Ascending aorta (tissue), 2 donors: ENCODE measurements at places on chromosomes 11 and 22.

DNA sequence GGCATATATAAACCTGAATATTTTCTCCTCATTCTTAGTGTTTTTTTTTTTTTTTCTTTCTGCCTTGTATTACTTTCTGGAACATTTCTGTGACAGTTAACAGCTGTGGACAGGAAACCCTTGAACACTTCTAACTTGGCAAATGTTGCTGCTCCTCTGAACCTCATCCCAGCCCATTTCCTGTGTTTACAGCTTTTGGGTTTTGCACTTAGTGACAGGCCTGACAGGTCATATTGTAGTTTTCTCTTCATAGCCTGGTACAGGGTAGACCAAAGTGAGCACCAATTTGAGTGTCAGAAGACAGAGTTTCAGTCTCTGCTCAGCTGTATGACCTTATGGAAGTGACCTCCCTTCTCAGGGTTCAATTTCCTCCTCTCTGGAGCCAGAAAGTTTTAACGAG, 91.6 kb downstream of the STIM1 start:
- DNase-seq = no peak
- peak overlapping the region; percentile 85 for H3K27ac ChIP-seq
- no peak overlapping the region for H3K4me3 ChIP-seq

DNA sequence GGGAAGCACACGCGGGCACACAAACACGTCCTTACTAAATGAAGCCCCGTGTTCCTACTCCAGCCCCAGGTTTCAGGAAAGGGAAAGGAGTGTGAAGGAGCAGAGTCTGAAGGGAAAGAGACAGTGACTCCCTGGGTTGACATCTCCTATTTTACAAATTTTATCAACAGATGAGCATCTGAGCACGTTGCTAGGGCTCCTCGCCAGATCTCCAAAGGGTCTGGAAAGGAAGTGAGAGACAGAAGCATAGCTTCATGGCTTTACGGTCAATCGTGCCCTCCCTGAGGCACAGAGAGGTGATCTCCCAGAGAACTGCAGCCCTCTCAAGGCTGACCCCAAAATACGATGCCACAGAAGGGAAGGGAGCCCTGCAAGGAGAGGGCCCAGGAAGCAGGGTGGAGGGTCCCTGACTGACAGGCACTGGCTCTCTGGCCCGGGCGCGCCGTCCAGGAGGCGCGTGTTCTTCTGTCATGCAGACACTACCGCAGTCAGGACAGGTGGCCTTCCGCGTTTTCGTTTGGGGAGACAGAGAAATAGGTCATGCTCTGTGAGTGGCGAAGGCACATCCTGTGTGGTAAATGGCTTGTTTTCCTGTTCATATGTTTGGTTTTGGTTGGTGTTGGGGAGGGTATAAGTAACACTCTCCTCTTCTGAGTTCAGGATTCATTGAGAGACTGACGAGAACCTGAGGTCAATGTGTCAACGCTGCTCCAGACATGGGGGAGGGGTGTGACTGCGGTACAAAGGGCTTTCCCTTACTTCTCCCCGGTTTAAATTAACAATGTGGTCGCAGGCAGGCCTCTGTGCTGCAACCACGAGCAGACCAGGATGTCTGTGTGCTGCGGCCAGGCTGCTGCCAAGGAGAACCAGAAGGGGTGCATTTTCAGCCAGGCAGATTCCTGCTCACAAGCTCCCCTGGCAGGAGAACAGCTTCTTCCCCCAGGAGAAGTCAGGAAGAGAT, 813.3 kb downstream of the OPCML start:
- H3K27ac ChIP-seq = no peak overlapping the region
- no peak overlapping the region for H3K4me3 ChIP-seq
- no peak for DNase-seq
- no peaks in the 10 kb centered on the region for H3K27me3 ChIP-seq

DNA sequence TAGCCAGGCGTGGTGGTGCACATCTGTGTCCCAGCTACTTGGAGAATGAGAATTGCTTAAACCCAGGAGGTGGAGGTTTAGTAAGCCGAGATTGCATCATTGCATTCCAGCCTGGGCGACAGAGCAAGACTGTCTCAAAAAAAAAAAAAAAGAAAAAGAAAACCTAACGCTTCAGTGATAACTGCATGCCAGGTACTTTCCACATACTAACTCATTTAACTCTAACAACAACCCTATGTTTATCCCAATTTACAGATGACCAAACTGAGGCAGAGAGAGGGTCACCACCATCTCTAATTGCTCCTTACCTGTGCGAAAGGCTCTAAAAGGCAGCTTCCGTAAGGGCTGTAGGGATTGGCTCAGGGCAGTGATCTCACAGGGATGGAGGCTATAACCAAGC, 11.6 kb downstream of the PISD start:
- H3K4me1 ChIP-seq = no peaks in the 10 kb centered on the region
- no peak overlapping the region for H3K27ac ChIP-seq
- DNase-seq = no peak

- no peaks in the 10 kb centered on the region for H3K27me3 ChIP-seq
- DNase-seq = peak; percentile 44
- no peak overlapping the region for H3K4me3 ChIP-seq
- H3K27ac ChIP-seq = peak overlapping the region; percentile 86
- H3K4me1 ChIP-seq = peaks cover 11% of the 10 kb centered on the region
Observed at GRCh38 chr11:130477586-130478203, 29.2 kb downstream of the ADAMTS15 start.

- H3K4me1 ChIP-seq = peaks cover 8% of the 10 kb centered on the region
- no peaks in the 10 kb centered on the region for H3K36me3 ChIP-seq
Observed at GRCh38 chr22:42300259-42301076, 30.0 kb upstream of the TCF20 start.

DNA sequence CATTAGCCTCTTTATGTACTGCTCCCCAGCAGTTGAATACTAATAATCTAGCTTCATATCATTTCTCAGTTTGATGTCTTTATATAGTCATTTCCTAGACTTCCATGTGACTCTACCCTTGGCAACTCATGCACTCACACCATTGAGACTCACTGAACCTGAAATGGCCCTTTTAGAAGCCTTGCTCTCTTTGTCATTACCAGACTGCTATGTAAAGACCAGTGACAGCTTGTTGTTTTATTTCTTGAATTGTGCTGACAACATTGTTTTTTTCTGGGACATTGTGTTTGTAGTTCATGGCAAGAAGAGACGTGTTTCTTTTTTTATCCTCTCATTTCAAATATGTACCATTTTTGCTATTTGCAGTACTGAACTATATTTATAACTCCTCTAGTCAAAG, 256.5 kb downstream of the CNTN5 start:
- no peaks in the 10 kb centered on the region for H3K36me3 ChIP-seq
- no peaks in the 10 kb centered on the region for H3K27me3 ChIP-seq
- no peak for DNase-seq
- no peaks in the 10 kb centered on the region for H3K4me1 ChIP-seq
- H3K27ac ChIP-seq = no peak overlapping the region
- H3K4me3 ChIP-seq = no peak overlapping the region

- peaks cover 4% of the 10 kb centered on the region for H3K4me1 ChIP-seq
- no peaks in the 10 kb centered on the region for H3K27me3 ChIP-seq
- H3K4me3 ChIP-seq = no peak overlapping the region
- no peak for DNase-seq
- peaks cover 37% of the 10 kb centered on the region for H3K36me3 ChIP-seq
Observed at GRCh38 chr11:20120134-20120925, 39.9 kb downstream of the DBX1 start.

- H3K27ac ChIP-seq = no peak overlapping the region
- no peaks in the 10 kb centered on the region for H3K36me3 ChIP-seq
- no peaks in the 10 kb centered on the region for H3K4me1 ChIP-seq
- no peak overlapping the region for H3K4me3 ChIP-seq
- DNase-seq = no peak
Observed at GRCh38 chr22:46936378-46936903, 174.0 kb downstream of the TBC1D22A start.

DNA sequence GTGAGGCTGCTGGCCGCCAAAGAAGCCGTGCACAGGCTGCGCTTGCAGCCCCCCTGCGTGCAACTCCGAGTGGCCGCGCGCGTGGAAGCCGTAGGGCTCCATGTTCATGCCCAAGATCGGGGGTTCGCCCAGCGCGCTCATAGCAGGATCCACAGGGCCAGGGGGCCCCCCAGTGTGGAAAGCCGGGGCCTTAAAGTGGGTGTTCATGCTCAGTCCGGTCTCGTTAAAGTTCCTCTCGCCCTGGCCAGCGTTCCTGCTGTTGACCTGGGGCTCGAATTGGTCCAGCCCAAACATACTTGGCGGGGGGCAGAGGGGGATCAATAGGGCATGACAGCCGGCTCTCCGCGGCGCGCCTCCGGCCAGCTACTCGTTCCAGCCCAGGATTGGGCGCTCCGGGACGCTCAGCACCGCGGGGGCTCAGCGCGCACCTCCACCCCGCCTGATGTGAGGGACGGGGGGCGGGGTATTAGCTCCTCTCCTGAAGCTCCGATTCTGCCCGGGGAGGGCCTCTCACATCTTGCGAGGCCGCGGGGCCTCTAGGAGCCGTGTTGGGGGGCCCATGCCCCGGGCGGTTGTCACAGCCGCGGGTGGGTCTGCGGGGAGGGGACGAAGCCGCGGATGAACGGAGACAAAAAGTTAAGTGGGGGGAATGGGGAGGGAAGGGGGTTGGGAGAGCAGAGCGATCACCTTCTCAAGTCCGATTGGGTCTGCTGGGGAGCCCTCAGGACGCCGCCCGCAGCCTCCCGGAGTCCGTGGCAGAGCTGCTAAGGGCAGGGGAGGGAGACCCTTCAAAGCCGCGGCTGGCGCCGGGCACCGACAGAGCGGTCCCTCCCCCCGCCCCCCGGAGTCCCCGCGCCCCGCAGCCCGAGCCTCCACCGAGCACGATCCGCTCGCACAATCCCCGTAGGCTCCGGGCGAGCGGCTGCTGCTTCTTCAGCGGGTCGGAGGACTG, 1.0 kb downstream of the MN1 start:
- no peaks in the 10 kb centered on the region for H3K36me3 ChIP-seq
- DNase-seq = no peak
- H3K4me3 ChIP-seq = peak overlapping the region; percentile 79
- peak overlapping the region; percentile 96 for H3K27ac ChIP-seq
- H3K4me1 ChIP-seq = peaks cover 2% of the 10 kb centered on the region

DNA sequence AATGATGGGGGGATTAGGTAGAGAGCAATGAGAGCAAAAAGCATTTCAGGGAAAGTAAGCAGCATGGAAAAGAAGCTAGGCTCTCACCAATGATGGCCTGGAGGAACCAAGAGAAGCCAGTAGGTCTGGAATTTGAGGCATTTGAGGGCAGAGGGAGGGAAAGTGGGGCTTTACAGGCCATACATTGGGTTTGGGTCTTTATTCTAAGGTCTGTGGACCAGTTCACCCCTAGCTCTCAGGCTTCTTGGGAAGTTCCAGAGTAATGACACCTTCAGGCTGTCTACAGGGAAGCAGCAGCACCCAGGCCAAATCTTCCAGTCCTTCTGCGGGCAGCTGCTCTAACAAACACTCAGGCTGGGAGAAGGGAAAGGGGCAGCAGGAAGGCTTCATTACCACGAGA, 29.4 kb downstream of the ARFGAP2 start:
- no peaks in the 10 kb centered on the region for H3K36me3 ChIP-seq
- DNase-seq = no peak
- H3K4me1 ChIP-seq = no peaks in the 10 kb centered on the region
- no peaks in the 10 kb centered on the region for H3K27me3 ChIP-seq
- H3K27ac ChIP-seq = no peak overlapping the region
- no peak overlapping the region for H3K4me3 ChIP-seq

- H3K36me3 ChIP-seq = peaks cover 55% of the 10 kb centered on the region
- no peaks in the 10 kb centered on the region for H3K4me1 ChIP-seq
- H3K27ac ChIP-seq = no peak overlapping the region
- DNase-seq = no peak
Observed at GRCh38 chr11:65595131-65595530, 469 bp downstream of the KCNK7 start.

DNA sequence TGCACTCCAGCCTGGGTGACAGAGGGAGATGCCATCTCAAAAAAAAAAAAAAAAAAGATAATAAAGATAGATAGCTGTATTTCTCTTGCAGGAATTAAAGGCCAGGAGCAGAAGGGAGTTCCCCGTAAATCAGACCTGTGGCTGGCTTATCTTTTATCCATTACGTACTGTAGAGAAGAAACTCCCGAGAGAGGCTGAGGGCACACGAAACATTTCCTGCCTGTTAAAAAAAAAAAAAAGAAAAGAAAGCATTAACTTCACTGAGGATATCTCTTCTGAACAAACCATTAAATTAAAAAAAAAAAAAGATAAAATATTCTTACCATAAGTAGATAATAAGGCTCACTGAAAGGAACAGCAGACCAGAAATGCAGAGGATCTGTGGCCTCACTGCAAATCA, 22.5 kb downstream of the P4HA3 start:
- no peaks in the 10 kb centered on the region for H3K36me3 ChIP-seq
- H3K4me1 ChIP-seq = peaks cover 9% of the 10 kb centered on the region
- no peak overlapping the region for H3K27ac ChIP-seq
- H3K4me3 ChIP-seq = no peak overlapping the region
- no peak for DNase-seq
- no peaks in the 10 kb centered on the region for H3K27me3 ChIP-seq

DNA sequence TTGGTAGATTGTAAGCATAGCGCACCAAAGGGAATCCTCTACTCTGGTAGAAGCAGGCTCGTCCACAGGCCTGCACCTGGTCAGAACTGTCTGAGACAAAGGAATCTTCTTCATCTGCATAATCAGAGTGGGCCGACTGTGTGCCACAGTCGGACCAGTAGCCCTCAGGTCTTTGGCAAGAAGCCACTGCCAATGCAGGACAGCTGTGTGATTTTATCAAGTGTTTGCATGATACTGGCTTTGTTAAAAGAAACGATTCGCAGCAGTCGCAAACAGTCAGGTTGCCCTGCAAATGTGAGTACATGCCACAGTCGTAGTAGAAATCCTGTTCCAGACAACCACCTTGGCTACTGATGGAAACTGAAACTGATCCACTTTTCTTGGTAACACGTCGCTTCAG, 4.9 kb upstream of the CCDC34 start:
- no peaks in the 10 kb centered on the region for H3K27me3 ChIP-seq
- no peaks in the 10 kb centered on the region for H3K4me1 ChIP-seq
- H3K4me3 ChIP-seq = no peak overlapping the region
- no peak for DNase-seq

GRCh38 chr22:37566903-37567798, 6.9 kb downstream of the CDC42EP1 start:
- peak overlapping the region; percentile 98 for H3K27ac ChIP-seq
- peak overlapping the region; percentile 30 for H3K4me3 ChIP-seq
- H3K27me3 ChIP-seq = no peaks in the 10 kb centered on the region

GRCh38 chr22:39136317-39136716, 16.2 kb downstream of the CBX7 start:
- H3K27me3 ChIP-seq = no peaks in the 10 kb centered on the region
- no peaks in the 10 kb centered on the region for H3K4me1 ChIP-seq
- no peak overlapping the region for H3K27ac ChIP-seq
- H3K4me3 ChIP-seq = no peak overlapping the region

GRCh38 chr11:88327061-88327460, 10.5 kb downstream of the CTSC start:
- H3K4me1 ChIP-seq = peaks cover 4% of the 10 kb centered on the region
- H3K27ac ChIP-seq = no peak overlapping the region
- H3K4me3 ChIP-seq = no peak overlapping the region
- H3K27me3 ChIP-seq = no peaks in the 10 kb centered on the region
